ENCODE measurements at places on chromosomes 12 and 14.

GRCh38 chr12:104656921-104657320 is 200.2 kb downstream of the CHST11 start:
- DNase-seq = peak; percentile 61

DNA sequence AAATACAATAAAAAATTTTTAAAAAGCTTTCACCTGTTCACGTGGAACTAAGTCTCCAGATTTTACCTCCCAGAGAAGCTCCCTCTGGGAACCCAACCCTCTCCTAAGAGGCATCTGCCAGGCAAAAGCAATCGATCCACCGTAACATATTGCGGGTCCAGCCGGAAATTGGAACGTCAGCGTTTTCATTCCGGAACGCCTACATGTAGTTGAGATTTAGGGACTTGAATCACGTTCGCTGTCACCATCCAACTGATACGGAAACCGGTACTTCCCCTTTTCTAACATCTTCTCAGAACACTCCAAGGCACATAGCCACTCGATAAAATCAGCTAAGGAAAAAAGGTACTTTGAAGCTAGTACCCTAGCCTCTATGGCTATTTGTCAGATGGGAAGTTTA is 70.3 kb downstream of the COX16 start:
- no peak for DNase-seq

DNA sequence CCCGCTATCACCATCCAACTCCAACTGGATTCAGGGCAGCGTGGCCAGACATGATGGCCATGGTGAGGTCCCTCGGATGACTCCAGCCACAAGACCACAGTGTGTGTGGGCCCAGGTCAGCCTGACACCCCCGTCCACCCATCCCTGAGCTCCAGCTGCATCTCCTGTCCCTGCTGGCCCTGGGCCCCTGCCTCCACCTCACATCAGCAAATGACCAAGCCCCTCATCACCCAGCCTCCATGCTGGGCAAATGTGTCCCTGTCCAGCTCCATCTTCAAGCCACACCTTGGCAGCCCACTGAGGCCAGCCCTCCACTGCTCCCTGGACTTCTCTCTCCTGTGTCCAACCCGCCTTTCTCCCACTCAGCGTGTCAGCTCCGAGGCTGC is 3.2 kb downstream of the GPR132 start:
- no peak for DNase-seq

- no peak for DNase-seq
Observed at GRCh38 chr12:65561798-65562382, 262.4 kb upstream of the HMGA2 start.

GRCh38 chr14:30445011-30445793 is 113.8 kb upstream of the G2E3 start:
- DNase-seq = no peak

DNA sequence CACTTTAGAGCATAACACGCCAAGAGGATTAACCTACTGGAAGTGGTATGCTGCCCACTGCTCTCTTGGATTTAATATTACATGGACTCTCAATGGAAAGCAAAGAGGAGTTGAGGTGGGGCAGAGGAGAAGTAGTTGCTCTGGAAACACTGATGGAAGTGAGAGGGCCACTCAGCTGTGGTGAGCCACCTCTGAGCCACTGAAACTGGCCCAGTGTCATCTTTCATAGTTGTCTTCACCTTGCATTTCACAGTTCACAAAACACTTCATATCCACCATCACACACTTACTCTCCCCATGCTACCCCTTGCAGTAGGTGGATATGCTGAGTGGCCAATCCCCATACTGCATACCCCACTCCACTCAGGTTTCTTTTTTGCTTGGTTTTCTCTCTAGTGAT is 12.2 kb upstream of the PCED1B start:
- DNase-seq = no peak

GRCh38 chr14:106395456-106396050 is 869.2 kb downstream of the TMEM121 start:
- no peak for DNase-seq

DNA sequence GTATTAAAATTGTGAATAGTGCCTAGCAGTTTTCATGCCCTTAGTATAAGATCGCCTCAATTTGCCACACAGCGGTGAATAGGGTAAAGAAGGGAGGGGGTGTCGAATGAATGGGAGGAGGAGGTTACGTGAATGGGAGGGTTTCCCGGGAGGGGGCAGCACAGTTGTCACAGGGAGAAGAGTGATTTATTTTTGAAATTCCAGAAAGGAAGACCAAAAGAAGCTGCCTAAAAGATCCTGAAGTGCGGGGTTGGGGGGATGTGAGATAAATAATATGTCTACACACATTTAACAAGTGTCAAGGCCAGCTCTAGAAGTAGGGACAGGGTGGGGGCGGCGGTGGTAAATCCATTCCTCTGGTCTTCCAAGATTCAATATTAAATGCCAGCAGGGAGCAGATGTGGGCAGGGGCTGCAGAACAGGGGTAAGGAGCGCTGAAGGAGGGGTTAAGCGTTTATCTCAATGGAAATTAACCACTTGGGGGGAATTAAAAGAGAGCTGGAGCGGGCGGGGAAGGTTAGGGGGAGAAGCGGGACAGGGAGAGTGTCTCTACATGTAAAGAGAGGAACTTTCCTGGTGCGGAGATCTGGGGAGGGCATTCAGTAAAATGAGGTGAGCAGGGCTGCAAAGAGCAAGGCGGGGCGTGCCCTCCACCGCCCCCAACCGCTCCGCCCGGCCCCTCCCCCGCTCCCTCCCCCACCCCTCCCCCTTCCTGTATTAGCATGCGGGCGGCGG is 867 bp downstream of the C12orf42 start:
- DNase-seq = no peak

- peak; percentile 25 for DNase-seq
Observed at GRCh38 chr14:52327374-52328226, 13.5 kb downstream of the PTGER2 start.

- DNase-seq = no peak
Observed at GRCh38 chr14:67820428-67820971, 921 bp downstream of the RAD51B start.

GRCh38 chr12:110861729-110862128 is 14.9 kb downstream of the CCDC63 start:
- DNase-seq = no peak

GRCh38 chr12:131223171-131223761 is 269.6 kb downstream of the ADGRD1 start:
- no peak for DNase-seq

DNA sequence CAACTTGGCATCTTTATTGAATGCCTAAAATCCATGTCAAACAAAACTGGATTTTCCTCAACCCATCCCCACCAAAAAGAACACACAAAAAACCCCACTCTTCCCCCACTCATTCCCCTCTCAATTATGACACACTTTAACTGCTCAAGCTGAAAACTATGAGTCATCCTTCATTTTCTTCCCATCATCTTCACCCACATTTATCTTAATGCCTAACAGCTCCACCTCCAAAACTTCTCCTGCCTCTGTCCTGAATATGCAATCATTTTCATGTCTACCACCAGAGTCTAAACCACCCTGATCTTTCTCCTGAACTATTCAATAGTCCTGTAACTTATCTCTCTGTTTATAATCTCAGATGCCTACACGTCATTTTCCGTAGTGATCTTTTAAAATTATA is 239.7 kb downstream of the BCAT1 start:
- DNase-seq = no peak

- DNase-seq = no peak
Observed at GRCh38 chr12:749751-750270, 2.6 kb upstream of the WNK1 start.

- DNase-seq = no peak
Observed at GRCh38 chr14:65550779-65551643, 138.5 kb downstream of the FUT8 start.

DNA sequence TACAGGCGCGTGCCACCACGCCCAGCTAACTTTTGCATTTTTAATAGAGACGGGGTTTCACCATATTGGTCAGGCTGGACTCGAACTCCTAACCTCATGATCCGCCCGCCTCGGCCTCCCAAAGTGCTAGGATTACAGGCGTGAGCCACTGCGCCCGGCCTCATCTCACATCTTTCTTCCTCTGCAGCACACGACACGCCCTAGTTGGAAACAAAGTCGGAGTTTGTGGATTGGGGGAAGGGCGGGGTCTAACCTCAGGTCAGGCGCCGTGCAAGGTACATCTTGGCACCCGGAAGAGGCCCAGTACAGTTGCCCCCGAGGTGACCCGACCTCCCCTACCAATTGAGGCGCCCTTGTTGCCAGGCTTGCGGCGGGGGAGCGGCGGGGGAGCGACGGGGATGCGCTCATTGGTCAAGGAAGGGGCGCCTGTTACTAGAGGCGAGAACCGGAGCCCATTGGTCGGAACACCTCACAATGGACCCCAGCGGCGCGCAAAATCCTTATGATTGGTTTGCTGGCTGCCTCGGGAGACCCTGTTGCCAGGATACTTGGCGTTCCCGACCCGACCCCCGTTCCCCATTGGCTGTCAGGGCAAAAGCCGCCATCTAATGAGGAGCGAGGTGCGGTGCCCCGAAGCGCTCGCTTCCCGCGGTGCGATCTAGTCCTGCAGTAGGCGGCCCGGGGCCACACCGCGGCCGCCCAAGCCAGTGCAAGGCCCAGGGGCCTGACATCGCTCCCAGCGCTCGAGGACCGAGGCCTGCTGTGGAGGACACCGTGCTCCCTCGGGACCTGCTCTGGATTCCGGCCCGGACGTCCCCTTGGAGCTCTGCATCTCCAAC is at the start of gene REC8:
REC8 (plus strand) TSS at position 659 of the 839 bp plus-strand sequence. CDS start 473 bp downstream, outside the sequence.
- no peak for DNase-seq

GRCh38 chr12:27324530-27324929 is 8.1 kb upstream of the BMAL2 start:
- no peak for DNase-seq

DNA sequence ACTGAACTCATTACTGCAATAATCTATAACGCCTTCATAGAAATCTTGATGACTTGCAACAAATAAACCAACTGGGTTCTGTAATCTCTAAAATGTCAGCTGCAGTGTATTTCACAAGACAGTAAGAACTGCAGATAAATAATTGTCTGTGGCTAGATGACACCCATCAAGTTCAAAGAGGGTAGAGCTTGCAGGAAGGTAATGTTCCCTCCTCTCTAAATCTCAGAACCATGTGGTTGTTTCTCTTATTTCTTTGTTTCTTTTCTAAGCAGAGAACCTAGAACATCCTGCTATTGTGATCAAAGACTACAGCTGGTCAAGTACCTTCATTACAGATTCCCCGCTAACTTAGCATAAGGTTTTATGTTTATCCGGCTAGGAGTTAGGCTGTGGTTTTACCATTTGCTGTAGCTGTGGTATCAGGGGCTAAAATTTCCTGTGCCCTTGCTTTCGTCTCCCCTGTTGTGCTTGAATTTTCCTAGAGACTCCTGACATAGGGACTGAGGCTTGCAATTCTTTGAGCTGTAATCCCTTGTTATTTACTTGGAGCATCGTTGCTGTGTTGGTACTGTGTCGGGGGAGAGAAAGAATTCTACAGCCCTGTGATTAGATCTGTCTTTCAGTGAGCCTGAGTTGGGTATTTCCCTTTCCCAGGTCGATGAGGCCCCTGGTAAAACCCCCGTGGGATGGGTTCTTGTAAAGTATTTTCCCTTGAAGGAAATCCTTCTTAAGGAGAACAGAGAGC is 253.1 kb upstream of the BTG1 start:
- DNase-seq = no peak

GRCh38 chr12:96422192-96422591 is 22.0 kb upstream of the CDK17 start:
- DNase-seq = no peak

DNA sequence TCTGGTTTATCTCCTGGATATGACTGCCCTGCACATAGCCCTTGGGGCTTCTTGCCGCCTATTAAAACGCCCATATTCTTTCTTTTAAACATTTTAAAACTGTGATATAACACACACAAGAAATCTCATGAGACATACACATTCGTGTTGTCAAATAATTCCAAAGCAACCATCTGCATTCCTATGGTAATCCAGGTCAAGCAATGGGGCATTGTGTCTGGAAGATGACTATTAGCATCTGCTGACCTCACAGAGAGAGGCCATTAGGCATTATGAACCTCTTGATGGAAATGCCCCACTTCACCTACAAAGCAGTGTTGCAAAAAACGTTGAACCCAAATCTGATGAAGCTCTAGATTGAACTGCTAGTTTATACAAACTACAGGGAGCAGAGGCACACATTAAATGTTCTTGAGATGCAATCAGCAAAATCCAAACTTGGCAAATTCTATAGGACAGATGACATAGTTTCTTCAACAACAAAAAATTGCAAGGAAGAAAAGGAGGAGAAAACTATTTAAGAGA is 513.8 kb upstream of the CCDC196 start:
- no peak for DNase-seq

DNA sequence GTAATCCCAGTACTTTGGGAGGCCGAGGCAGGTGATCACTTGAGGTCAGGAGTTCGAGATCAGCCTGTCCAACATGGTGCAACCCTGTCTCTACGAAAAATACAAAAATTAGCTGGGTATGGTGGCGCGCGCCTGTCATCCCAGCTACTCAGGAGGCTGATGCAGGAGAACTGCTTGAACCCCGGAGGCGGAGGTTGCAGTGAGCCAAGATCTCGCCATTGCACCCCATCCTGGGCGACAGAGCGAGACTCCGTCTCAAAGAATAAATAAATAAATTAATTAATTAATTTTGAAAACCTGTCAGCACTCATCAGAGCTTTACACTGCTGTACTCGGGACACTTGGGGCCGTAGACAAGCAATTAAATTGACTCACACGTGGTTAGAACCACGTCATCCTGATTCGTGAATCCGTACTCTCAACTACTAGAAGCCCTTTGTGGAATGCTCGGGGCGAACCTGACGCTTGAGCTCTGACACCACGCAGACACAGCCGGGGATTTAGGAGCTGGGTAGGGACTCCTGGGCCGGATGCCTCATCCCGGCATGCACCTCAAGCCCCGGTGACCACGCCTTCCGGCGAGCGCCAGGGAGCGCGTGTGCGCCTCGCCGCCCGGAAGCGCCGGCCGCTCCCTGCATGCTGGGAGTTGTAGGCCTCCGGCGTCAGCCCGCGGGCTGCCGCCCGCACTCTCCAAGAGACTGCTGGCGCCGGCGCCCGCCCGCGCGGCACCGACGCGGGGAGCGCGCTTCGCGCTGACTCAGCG is at the start of gene XPOT:
XPOT (plus strand) TSS at position 686 of the 763 bp plus-strand sequence. CDS start 5,644 bp downstream, outside the sequence.
- peak; percentile 96 for DNase-seq

DNA sequence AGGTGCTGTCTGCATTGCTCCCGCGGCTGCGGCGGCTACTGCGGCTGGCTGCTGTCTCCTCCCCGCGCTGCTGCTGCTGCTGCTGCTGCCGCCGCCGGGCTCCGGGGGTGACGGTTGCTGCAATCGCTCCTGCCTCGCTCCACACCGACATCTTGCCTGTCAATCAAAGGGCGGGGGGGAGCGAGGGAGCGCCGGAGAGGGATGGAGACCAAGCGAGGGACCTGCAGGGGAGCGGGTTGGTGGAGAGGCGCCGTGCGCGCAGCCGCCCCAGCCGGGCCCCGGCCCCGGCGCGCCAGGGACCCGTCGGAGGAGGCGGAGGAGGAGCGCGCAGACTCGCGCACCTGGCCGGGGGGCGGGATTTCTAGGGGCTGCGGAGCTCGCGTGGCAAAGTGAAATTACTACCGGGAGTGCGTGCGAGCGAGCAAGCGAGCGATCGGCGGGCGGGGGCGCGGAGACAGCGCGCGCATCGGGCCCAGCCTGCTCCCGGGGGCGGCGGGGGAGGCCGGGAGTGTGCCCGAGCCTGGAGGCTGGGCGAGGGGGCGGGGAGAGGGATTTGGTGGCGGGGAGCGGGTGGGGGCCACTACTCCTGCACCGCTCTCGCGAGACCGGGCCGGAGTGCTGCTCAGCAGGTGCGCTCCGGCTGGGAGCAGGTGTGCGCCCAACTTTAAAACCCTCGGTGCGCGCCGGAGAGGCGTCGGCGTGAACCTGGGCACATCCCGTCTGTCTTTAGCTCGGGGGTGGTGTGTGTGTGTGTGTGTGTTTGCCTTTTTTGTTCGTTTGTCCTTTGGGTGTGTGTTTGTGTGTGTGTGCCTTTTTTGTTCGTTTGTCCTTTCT is at the start of gene KSR2:
KSR2 (minus strand) TSS at position 165 of the 834 bp plus-strand sequence. CDS start 735 bp downstream, outside the sequence.
- DNase-seq = peak; percentile 96

Measured in NCI-H2029 (cell line).